ENCODE measurements at places on chromosomes 13 and 19.
A peak's percentile ranks its signal among the peaks of the same experiment; 100 is the strongest.

DNA sequence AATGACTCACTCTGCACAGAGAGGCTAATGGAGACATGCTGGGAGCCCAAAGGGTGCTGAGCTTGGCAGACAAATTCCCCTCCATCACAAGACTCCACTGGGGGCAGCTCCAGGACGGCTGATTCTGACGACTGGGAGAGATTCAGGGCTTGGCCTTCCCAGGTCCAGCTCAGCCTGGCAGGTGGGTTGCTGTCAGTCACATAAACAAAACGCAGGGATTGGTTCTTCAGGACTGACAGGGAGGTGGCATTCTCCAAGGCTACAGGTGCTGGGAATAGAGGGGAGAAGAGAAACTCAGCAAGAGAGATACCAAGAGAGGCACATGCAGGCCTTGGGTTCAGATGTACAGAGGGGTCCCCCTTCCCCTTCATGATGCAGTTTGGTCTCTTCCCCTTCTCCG is 10.7 kb upstream of the ZNF175 start:
- DNase-seq, result no peak

- DNase-seq, result no peak
These were observed 60.5 kb downstream of the WDR87 start for GRCh38 chr19:37845932-37846331.

DNA sequence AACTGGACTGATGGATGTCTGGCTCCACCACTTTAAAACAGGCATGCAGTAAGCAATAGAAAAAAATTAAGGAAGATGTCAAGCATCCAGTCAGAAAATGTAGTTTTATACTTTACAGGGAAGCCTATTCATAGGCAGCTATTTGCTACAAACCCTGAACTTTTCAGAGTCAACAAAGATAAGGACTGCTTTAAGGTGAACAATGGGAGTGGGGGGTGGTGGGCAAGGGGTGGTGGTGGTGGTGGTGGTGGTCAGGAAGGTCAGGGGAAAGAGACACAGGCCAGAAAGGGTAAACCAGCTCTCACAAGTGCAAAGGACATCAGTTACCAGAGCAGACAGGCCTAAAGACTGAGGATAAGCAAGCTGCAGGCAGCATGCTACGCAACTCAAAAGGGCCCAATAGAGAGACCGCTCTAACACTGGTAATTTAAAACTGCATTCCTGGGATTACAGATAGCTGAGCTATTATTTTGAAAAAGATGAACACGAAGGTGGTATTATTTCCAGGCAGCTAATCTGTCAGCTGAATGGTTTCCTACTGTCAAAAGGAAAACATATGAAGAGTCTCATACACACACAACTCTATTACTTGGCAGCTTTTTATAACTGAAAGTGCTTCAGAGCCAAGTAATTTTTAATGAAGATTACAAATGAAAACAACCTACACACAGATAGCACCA is 14.8 kb downstream of the BRD4 start:
- no peak for DNase-seq

GRCh38 chr19:46605356-46605821 is 4.3 kb downstream of the CALM3 start:
- peak; percentile 48 for DNase-seq

GRCh38 chr19:32649751-32650150 is 25.2 kb downstream of the ANKRD27 start:
- no peak for DNase-seq

DNA sequence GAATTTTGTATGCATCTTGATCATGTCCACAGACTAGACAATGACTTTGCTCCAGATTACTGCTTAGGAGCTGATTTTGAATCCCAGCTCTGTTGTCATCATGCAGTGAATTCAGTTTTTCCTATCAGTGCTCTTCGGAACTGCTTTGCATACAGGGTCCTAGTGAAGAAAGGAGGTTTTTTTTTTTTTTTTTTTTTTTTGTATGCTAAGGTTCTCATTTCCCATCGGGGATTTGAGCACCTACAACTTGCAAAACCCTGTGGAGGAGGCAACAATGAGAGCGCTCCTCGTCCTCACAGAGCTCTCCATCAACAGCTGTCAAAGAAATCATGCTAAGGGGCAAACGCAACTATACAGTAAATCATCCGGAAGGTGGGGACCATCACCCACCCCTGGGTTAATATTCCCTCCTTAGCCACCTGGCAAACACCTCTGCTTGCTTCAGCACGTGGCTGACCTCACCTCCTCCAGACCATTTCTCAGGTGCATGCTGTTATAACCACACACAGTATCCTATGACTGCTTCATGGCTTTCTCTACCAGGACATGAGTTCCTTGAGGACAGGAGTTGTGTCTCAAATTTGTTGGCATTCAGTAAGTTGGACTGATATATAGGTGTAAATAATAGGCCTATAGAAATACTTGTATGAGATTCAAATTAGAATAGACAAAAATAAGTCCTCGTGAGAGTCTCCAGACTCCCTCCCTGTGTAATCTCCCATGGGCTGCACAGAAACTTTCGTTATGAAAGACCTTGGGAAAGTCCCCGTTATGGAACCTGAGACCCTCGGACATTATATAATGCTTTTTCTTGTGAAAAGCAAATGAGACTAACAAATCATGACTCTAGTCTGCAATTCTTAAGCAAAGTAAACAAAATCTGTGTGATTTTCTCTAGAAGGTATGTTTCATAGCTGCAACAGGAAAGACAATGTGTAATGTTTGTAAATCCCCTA is 113.8 kb downstream of the KATNAL1 start:
- DNase-seq, result no peak

GRCh38 chr19:19010551-19010950 is 22.8 kb downstream of the SUGP2 start:
- no peak for DNase-seq

GRCh38 chr13:110398564-110399507 is 91.8 kb downstream of the COL4A2 start:
- DNase-seq, result no peak
